ENCODE measurements at places on chromosomes 7 and 10.

- no peak for DNase-seq
Observed at GRCh38 chr7:14233868-14234369, 244.5 kb upstream of the ETV1 start.

- no peak for DNase-seq
Observed at GRCh38 chr7:24384362-24385030, 100.5 kb downstream of the NPY start.

DNA sequence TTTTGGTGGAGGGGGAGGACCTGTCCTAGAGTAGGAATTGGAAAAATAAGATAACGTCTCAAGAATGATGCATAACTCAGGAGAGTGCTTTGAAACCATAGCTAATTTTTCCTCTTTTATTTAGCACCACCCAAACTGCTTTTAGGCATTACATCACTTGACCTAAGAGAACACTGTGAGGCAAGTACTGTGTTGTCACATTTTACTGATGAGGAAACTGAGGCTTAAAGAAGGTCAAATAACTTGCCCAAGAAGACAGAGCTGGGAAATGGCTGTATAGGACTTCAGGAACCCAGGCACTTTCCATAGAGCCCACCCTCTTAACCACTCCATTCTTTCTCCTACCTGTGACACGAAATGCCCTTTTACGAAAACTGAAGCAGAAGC lies 21.4 kb downstream of the ADRB1 start:
- no peak for DNase-seq

- DNase-seq, result no peak
Observed at GRCh38 chr7:879093-879492, 2.7 kb downstream of the GET4 start.

DNA sequence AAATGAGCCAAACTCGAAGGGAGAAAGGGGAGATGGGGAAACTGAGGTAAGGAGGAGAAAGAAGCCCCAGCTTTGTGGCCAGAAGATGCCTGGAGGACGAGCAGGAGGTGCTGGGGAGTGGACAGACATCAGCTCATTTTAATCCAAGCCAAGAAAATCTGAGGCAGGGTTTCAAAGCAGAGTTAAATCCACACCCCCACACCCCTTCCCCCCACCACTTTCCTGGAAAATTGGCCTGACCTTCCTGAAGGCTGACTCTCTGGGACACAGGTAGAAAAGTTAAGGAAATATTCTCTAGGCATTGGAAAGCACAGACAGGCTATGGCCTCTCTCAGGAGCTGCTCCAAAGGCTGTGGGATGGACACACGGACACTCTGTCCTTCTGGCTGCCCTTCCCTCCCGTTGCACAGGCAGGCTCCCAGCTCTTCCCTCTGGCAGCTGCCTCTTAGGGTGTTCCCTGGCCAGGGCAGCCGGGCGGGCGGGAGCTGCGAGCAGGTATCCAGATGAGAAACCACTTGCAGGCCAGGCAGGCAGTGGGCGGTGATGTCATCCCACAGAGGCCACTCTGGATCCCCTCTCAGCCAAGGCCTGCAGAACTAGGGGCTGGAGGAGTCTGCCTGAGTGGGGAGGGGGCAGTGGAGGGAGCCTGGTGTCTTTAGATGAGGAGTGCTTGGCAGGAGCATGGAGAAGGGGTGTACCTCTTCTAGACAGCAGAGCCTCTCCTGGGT lies 171.8 kb downstream of the NEURL1 start:
- no peak for DNase-seq

GRCh38 chr7:3439333-3440030 lies 138.4 kb downstream of the SDK1 start:
- no peak for DNase-seq

DNA sequence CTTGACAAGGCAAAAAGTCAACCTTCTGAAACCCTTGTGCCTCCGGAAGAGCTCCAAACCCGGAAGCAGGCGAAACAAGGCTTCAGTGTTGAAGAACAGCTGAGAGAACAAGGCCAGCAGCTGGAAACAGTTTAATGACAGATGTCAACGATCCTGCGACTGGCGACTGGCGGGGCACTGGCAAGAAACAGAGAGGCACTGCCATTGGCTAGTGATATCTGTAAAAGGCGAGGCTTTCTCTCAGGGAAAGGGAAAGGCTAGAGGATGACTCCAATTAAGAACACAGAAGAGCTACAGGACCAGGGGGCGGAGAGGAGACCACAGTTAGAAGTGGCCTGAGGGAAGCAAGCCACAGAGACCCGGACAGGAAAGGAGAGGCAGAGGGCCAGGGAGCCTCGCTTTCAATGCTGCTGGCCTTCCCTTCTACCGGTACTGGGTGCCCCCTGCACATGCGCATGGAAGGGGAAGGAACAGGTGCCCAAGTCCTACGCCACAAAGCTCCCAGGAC lies 19.4 kb downstream of the ITGB1 start:
- peak; percentile 27 for DNase-seq

- DNase-seq, result no peak
Observed at GRCh38 chr10:76202777-76203176, 771.4 kb downstream of the LRMDA start.

DNA sequence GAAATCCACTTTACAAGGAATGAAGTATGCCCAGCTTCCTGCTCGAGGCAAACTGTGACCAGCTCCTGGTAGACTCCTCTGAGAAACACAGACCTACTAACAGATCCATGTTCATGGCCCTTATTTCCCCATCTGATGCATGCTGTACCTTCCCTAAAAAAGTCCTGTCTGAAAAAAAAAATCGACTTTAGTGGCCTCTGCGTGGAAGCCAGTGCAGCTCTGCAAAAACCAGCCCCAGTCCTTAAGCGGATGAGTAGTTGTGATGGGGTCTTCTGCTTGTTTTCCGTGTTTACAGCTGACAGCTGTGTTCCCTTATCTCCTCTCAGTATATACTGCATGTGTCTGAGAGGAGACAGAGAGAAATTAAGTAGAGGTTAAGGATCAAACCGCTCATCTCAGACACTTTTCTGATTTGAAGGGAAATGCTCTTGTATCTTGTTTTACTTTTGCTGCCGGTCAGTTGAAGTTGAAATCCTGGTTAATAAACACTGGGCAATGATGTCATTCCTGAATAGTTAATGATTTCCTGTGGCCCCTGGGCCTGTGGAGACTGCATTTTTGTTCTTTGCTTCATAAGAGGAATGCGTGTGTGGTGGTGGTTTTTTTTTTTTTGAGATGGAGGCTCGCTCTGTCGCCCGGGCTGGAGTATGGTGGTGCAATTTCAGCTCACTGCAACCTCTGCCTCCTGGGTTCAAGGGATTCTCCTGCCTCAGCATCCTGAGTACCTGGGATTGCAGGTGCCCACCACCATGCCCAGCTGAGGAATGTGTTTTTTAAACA lies 67.6 kb downstream of the DOCK1 start:
- no peak for DNase-seq
